ENCODE measurements at places on chromosomes 3 and 15. TPM values are rescaled to one million over a fixed set of nuclear protein-coding genes. Genes with fewer than 3 reads are reported as not detected.

Gene GOLGA8N
- 0.50 TPM for total RNA-seq

Gene NR2E3
- 0.62 TPM for total RNA-seq

Gene SNRK
- total RNA-seq, result 18.8 TPM

Gene ARNT2
- total RNA-seq, result 11.6 TPM

Gene KBTBD13
- not detected for total RNA-seq

Gene ILDR1
- total RNA-seq, result 0.97 TPM

Gene ADPRH
- 3.4 TPM for total RNA-seq

DNA sequence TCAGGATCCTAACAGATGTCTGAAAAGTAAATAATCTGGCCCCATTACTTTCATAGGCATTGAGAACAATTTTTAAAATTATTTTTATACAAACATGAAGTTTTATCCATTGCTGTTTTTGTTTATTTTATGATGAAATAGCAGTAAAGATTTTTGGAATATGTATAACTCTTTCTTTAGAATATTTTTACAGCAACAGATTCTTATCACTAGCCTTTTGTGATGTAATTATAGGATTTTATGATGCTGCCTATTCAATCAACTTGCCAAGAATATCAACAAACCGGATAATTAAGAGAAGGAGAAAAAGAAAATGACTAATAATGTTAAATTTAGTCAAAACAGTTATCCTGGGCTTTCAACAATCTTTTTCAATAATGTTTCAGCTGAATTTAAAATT, 386.3 kb downstream of the ZIC1 start:
- H3K4me3 ChIP-seq, result no peak overlapping the region
- H3K4me1 ChIP-seq, result no peaks in the 10 kb centered on the region
- no peaks in the 10 kb centered on the region for H3K27me3 ChIP-seq
- no peak for DNase-seq

DNA sequence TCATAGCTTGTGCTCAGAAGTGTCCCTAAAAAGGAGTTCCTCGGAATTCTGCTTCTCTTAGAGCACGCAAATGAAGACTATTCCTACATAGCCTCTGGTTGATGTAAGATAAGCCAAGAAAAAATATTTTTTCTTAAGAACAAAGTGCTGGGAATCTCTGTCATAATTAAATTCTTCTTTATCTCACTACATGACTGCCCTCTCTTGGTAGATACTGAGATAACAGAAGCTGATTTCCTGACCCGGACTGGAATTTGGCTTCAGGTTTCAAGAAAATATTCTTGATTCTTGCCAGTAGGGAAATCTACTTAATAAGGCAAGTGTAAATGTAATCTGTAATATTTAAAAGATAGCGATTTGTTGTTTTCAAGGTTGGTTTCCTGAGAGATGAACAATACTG, 31.3 kb upstream of the SETMAR start:
- DNase-seq, result peak; percentile 80
- no peak overlapping the region for H3K4me3 ChIP-seq
- no peaks in the 10 kb centered on the region for H3K4me1 ChIP-seq
- no peaks in the 10 kb centered on the region for H3K27me3 ChIP-seq

GRCh38 chr15:72971766-72972165, 80.5 kb upstream of the NEO1 start:
- H3K36me3 ChIP-seq, result no peaks in the 10 kb centered on the region
- DNase-seq, result no peak
- H3K4me1 ChIP-seq, result no peaks in the 10 kb centered on the region
- no peaks in the 10 kb centered on the region for H3K27me3 ChIP-seq
- no peak overlapping the region for H3K4me3 ChIP-seq
- H3K27ac ChIP-seq, result no peak overlapping the region

DNA sequence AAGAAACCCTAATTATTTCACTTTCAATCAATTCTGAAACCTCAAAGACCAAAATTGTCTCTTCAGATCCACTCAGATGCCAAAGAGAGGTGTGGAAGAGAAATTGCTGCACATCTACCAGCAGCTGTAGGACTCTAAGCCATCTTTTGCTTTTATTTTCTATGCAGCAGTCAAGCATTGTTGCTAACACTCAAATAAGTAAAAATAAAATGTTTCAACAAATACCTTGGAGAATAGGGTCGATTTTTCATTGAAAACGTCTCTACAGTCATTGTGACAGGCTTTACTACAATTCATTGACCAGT, 66.4 kb upstream of the CFAP20DC start:
- H3K4me3 ChIP-seq, result no peak overlapping the region
- H3K4me1 ChIP-seq, result no peaks in the 10 kb centered on the region
- H3K27me3 ChIP-seq, result no peaks in the 10 kb centered on the region

DNA sequence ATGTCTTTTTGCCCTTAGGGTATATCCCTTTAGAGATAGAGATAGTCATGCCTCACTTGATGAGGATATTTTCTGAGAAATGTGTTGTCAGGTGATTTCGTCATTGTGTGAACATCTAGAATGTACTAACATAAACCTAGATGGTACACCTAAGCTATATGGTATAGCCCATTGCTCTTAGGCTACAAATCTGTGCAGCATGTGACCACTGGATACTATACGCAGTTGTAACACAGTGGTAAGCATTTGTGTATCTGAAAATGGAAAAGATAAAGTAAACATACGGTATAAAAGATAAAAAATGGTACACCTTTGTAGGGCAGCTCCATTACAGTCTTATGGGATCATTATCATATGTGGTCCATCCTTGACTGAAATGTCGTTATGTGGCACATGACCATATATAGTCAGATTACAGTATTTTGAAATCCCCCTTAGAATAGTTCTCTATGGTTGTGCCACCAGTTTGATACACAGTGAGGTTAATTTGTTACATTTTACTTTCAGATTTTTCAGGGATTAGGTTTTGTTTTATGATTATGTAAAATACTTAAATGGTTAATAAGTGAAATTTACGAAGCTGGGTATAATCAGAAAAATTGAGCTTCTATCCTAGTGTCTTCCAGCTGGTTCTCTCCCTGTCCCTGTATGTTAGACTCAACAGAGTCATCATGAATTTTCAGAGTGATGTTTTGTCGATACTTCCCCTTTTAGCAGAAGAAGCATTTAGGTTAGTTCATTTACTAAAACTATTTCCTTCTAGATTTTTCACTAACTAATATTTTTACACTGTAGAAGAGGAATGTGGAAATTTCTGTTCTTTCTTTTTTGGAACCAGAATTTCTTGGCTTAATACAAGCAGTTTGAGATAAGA, 12.8 kb downstream of the SETD5 start:
- H3K4me1 ChIP-seq, result peaks cover 20% of the 10 kb centered on the region
- peak overlapping the region; percentile 11 for H3K27ac ChIP-seq
- no peaks in the 10 kb centered on the region for H3K27me3 ChIP-seq
- H3K4me3 ChIP-seq, result no peak overlapping the region

GRCh38 chr3:89692601-89693000, 585.2 kb downstream of the EPHA3 start:
- H3K36me3 ChIP-seq, result no peaks in the 10 kb centered on the region
- DNase-seq, result no peak
- no peaks in the 10 kb centered on the region for H3K27me3 ChIP-seq
- no peak overlapping the region for H3K27ac ChIP-seq
- H3K4me3 ChIP-seq, result no peak overlapping the region

DNA sequence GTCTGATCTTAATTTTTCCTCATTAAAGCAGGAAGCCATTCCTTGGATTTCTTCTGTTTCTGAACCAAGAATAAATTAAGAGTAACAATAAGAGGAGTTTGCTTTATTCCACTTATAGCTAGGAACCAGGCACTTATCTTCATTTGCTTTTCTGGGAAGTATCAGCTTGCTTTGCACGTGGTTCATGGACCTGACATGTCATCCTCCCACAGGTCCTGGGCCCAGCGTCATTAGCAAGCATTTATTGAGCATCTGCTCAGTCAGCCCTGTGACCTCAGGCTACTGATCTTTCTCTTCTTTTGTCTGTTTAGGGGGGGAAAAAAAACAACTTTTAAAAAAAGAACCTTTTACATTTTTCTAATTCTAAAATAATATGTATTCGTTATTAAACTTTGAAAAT, 34.7 kb upstream of the CRTC3 start:
- no peak overlapping the region for H3K27ac ChIP-seq
- H3K4me1 ChIP-seq, result no peaks in the 10 kb centered on the region
- H3K27me3 ChIP-seq, result no peaks in the 10 kb centered on the region

DNA sequence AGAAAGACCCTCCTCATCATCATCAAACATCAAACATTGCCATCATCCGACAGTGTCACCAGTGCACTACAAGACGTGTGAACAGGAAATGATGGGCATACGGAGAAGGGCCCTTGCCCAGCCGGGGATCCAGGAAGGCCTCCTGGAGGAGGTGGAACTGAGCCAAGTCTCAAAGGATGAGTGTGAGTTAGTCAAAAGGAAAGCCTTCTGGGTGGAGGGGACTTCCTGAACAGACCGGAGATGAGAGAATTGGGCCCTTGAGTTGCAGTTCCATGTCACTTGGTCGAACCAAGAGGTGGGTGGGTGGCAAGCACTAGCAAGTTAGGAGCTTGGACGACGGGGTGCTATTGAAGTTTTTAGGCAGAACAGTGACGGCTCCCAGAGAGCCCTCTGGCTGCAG, 8.5 kb downstream of the SEMA4B start:
- no peaks in the 10 kb centered on the region for H3K36me3 ChIP-seq
- no peak overlapping the region for H3K4me3 ChIP-seq
- no peak for DNase-seq
- H3K27ac ChIP-seq, result no peak overlapping the region

- no peak overlapping the region for H3K27ac ChIP-seq
- no peak overlapping the region for H3K4me3 ChIP-seq
- DNase-seq, result no peak
These were observed 8.1 kb downstream of the KLF15 start for GRCh38 chr3:126349071-126349470.

GRCh38 chr3:63990733-63991132, 32.6 kb downstream of the PSMD6 start:
- H3K4me3 ChIP-seq, result no peak overlapping the region
- H3K36me3 ChIP-seq, result peaks cover 9% of the 10 kb centered on the region
- H3K4me1 ChIP-seq, result peaks cover 5% of the 10 kb centered on the region

DNA sequence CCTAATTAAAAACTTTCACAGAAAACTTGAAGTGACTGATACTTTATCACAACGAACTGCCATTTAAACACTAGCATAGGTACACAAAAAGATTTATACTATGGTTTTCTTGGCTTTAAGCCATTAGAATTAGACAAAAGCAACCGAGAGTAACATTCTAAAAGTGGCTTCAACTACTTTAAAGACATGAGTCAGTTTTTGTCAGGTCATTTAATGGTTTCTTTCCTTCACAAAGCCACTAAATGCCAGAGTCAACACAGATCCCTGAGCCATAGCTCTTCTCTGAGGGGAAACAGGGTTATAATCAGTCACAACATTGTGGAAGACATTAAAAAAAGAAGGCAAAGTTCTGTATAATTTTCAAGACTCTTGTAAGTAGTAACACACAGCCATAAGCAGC, 54.6 kb downstream of the CAPN3 start:
- no peaks in the 10 kb centered on the region for H3K4me1 ChIP-seq
- H3K27ac ChIP-seq, result no peak overlapping the region
- DNase-seq, result no peak
- H3K4me3 ChIP-seq, result no peak overlapping the region

GRCh38 chr3:47850564-47851410, 47.8 kb downstream of the DHX30 start:
- no peak overlapping the region for H3K4me3 ChIP-seq
- no peaks in the 10 kb centered on the region for H3K4me1 ChIP-seq
- peaks cover 19% of the 10 kb centered on the region for H3K36me3 ChIP-seq
- H3K27me3 ChIP-seq, result no peaks in the 10 kb centered on the region

DNA sequence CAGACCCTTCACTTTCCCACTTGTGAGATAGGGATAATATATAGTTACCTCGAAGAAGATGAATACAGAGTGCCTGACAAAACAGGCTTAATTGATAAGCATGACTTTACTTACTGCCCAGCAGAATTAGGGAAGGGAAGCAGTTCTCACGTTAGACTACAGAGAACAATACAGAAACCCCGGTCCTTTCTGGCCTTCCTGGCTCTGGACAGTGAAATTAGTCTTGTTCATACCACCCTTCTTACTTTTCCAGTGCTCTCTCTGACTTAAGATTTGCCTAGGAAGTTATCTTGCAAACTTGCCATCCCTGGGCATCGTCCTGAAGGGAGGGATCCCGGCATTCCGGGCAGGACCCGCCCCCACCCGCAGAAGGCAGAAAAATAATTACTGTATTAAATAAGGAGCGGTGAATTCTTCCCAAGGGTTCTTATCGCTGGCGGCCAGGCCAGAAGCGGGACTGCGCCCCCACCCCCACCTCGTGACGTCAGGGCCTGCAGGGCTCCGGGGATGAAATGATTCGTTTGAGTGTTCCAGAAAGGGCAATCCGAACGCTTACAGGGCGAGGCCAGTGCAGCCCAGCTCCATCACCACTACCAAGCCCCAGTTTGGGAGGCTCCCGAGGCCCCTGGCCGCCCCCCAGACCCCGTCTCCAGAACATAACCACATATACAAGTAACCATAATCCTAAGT, 8.4 kb downstream of the SOX2 start:
- H3K36me3 ChIP-seq, result no peaks in the 10 kb centered on the region
- peak overlapping the region; percentile 51 for H3K4me3 ChIP-seq

DNA sequence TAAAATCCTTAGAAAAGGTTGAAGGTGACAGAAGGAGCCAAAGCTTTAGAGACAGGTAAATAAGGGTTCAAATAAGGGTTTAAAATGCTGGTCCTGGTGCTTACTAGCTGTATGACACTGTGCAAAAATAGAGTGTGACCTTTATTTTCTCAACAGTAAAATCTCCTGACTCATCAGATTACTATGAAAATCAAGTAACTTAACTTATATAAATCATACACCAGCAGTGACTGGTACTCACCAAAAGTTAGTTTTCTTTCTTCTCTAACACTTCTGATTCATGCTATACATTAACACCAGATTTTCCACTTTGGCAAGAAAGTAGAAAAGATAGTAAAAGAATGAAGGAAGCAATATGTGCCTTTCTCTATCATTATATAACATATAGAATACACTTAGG, 205.9 kb upstream of the GBE1 start:
- no peak for DNase-seq
- no peak overlapping the region for H3K27ac ChIP-seq
- H3K4me1 ChIP-seq, result peaks cover 43% of the 10 kb centered on the region
- H3K27me3 ChIP-seq, result no peaks in the 10 kb centered on the region

- no peak overlapping the region for H3K4me3 ChIP-seq
- no peaks in the 10 kb centered on the region for H3K4me1 ChIP-seq
- 0 out of 2 replicates have a peak, but pooled peaks cover 4% of the 10 kb centered on the region for H3K36me3 ChIP-seq
- DNase-seq, result no peak
These were observed 6.4 kb downstream of the ZDHHC23 start for GRCh38 chr3:113954091-113954685.

DNA sequence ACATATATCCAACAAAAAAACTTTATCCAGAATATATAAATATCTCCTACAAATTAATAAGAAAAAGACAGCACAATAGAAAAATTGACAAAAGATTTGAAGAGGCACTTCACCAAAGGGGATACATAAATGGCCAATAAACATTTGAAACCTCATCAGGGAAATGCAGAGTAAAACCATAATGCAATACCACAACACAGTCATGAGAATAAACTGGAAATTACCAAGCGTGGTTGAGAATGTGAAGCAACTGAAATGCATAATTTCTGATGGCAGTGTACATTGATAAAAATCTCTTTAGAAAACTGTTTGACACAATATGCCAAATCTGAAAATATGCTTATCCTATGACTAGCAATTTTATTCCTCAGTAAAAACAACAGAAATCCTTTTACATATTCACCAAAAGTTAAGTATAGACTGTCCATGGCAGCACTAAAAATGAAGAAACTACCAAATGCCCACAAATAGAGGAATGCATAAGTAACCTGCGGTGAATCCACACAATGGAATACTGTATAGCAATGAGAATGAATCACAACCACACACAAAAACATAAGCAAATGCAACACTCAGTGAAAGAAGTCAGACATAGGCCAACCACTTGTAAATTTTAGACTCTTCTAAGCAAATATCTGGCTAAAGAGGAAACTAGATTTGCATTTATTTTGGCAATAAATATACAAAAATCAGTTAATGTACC, 7.9 kb downstream of the LYZL4 start:
- H3K4me3 ChIP-seq, result no peak overlapping the region
- H3K36me3 ChIP-seq, result no peaks in the 10 kb centered on the region
- no peaks in the 10 kb centered on the region for H3K27me3 ChIP-seq
- no peak overlapping the region for H3K27ac ChIP-seq

Data from GM23338 (cell line).